ENCODE measurements at places on chromosomes 5 and 9. TPM values are rescaled to one million over a fixed set of nuclear protein-coding genes. Genes with fewer than 3 reads are reported as not detected.

Gene IGFBPL1
- not detected for total RNA-seq

GRCh38 chr9:128895556-128895955 is 13.6 kb downstream of the LRRC8A start:
- H3K4me1 ChIP-seq, result peaks cover 50% of the 10 kb centered on the region
- no peaks in the 10 kb centered on the region for H3K27me3 ChIP-seq
- H3K36me3 ChIP-seq, result peaks cover 51% of the 10 kb centered on the region
- H3K27ac ChIP-seq, result no peak overlapping the region

DNA sequence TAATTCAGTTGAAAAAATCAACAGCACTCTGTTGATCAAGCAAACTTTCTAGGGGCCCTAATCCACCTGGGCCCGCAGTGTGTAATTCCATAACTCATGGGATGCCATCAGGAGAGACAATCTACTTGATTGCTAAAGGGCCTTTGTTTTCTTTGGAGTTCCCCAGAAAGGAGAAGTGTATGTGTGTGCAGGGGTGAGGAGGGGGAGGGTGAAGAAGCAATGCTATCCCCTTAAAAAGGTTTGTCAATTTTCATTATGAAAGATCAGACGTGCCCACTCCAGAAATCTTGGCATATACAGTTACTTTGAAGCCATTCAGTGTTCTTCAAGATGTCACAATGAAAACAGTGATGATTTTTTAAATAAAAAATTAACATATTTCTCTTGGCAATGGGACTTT is 6.2 kb downstream of the PARP8 start:
- peaks cover 55% of the 10 kb centered on the region for H3K4me1 ChIP-seq
- H3K27me3 ChIP-seq, result no peaks in the 10 kb centered on the region
- DNase-seq, result no peak
- H3K27ac ChIP-seq, result peak overlapping the region; percentile 19

GRCh38 chr5:37881359-37881758 is 41.5 kb upstream of the GDNF start:
- no peak overlapping the region for H3K27ac ChIP-seq
- no peaks in the 10 kb centered on the region for H3K36me3 ChIP-seq
- H3K27me3 ChIP-seq, result no peaks in the 10 kb centered on the region
- H3K4me3 ChIP-seq, result no peak overlapping the region
- no peaks in the 10 kb centered on the region for H3K4me1 ChIP-seq
- DNase-seq, result no peak

- peaks cover 2% of the 10 kb centered on the region for H3K27me3 ChIP-seq
- H3K4me3 ChIP-seq, result no peak overlapping the region
- no peaks in the 10 kb centered on the region for H3K36me3 ChIP-seq
- DNase-seq, result no peak
- no peak overlapping the region for H3K27ac ChIP-seq
These were observed 12.6 kb upstream of the NXNL2 start for GRCh38 chr9:88522360-88522759.

DNA sequence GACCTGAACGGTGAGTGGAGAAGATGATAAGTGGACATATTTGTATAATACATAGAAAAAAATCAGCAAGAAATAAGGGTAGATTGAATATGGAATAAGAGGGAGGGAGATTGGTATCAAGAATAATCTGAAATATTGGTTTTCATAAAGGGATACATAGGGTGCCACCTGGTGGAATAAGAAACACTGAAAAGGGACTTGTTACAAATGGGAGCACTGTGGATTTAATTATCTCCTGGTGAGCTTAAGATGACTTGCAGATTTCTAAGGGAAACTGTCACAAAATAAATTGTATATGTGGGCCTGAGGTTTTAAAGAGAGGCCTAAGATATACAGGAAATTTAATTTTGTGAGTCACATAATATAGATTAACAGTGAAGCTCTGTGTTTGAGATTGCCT is 1403.5 kb upstream of the CDH18 start:
- H3K4me3 ChIP-seq, result no peak overlapping the region
- H3K27me3 ChIP-seq, result no peaks in the 10 kb centered on the region
- no peaks in the 10 kb centered on the region for H3K4me1 ChIP-seq
- no peak for DNase-seq

GRCh38 chr5:23864786-23865185 is 357.4 kb downstream of the PRDM9 start:
- H3K27me3 ChIP-seq, result no peaks in the 10 kb centered on the region
- DNase-seq, result no peak
- H3K4me1 ChIP-seq, result no peaks in the 10 kb centered on the region
- H3K4me3 ChIP-seq, result no peak overlapping the region
- no peak overlapping the region for H3K27ac ChIP-seq

- peaks cover 30% of the 10 kb centered on the region for H3K27me3 ChIP-seq
- no peak overlapping the region for H3K27ac ChIP-seq
- H3K4me3 ChIP-seq, result no peak overlapping the region
- H3K36me3 ChIP-seq, result no peaks in the 10 kb centered on the region
- peaks cover 4% of the 10 kb centered on the region for H3K4me1 ChIP-seq
These were observed 12.8 kb upstream of the TSSK1B start for GRCh38 chr5:113447498-113448050.

DNA sequence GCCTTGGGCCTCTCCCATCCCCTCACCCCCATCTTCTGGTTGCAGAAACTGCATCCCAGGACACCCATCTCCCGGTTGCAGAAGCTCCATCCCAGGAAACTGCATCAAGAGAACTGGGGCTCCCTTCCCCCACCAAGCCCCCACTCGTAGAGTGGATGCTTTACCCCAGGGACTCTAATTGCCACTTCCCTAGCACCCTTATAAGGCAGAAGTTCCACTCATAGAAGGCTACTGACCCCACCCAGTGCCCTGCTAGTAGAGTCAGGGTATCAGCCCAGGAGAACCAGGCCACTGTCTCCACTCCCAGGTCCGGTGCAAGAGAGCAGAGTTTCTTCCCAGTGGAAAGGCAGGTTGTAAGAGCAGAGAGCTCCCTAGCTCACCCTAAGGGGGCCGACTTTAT is 12.2 kb upstream of the SYK start:
- no peaks in the 10 kb centered on the region for H3K36me3 ChIP-seq
- H3K4me1 ChIP-seq, result no peaks in the 10 kb centered on the region
- no peak overlapping the region for H3K27ac ChIP-seq
- peaks cover 22% of the 10 kb centered on the region for H3K27me3 ChIP-seq
- no peak overlapping the region for H3K4me3 ChIP-seq
- no peak for DNase-seq

GRCh38 chr9:123926941-123927340 is 3.0 kb downstream of the DENND1A start:
- DNase-seq, result no peak
- H3K36me3 ChIP-seq, result peaks cover 15% of the 10 kb centered on the region
- peaks cover 33% of the 10 kb centered on the region for H3K4me1 ChIP-seq
- H3K27ac ChIP-seq, result no peak overlapping the region
- H3K4me3 ChIP-seq, result no peak overlapping the region
- H3K27me3 ChIP-seq, result peaks cover 2% of the 10 kb centered on the region

DNA sequence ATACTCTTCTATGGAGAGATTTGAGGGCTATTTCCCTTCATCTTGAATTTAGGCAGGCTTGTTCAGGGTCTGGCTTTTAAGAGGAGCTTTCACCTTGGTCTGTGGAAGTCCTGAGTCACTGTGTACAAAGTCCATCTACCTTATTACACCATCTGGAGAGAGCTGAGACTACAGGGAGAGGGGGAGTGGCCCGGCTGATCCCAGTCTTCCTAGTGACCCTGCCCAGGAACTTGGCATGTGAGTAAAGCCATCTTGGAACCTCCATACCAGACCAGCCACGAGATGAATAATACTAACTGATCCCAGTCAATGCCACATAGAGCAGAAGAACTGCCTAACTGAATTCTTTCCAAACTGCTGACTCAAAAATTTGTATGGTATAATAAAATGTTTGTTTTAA is 8.4 kb upstream of the IL6ST start:
- DNase-seq, result no peak
- no peak overlapping the region for H3K27ac ChIP-seq
- peaks cover 18% of the 10 kb centered on the region for H3K4me1 ChIP-seq
- peaks cover 17% of the 10 kb centered on the region for H3K27me3 ChIP-seq
- H3K4me3 ChIP-seq, result no peak overlapping the region
- peaks cover 3% of the 10 kb centered on the region for H3K36me3 ChIP-seq

- H3K36me3 ChIP-seq, result no peaks in the 10 kb centered on the region
- H3K4me3 ChIP-seq, result no peak overlapping the region
- H3K4me1 ChIP-seq, result no peaks in the 10 kb centered on the region
- peaks cover 5% of the 10 kb centered on the region for H3K27me3 ChIP-seq
These were observed 167.0 kb upstream of the SV2C start for GRCh38 chr5:75916144-75916543.

- no peak overlapping the region for H3K4me3 ChIP-seq
- no peak for DNase-seq
- no peaks in the 10 kb centered on the region for H3K36me3 ChIP-seq
- peak overlapping the region; percentile 69 for H3K27ac ChIP-seq
- peaks cover 25% of the 10 kb centered on the region for H3K4me1 ChIP-seq
These were observed 223.8 kb downstream of the SEC61B start for GRCh38 chr9:99445920-99446319.

- no peaks in the 10 kb centered on the region for H3K36me3 ChIP-seq
- DNase-seq, result no peak
- H3K27me3 ChIP-seq, result peaks cover 7% of the 10 kb centered on the region
- no peak overlapping the region for H3K4me3 ChIP-seq
- H3K27ac ChIP-seq, result no peak overlapping the region
These were observed 65.6 kb downstream of the PSD2 start for GRCh38 chr5:139861021-139861888.

GRCh38 chr9:6581253-6581652 is 64.3 kb downstream of the GLDC start:
- no peak overlapping the region for H3K27ac ChIP-seq
- no peaks in the 10 kb centered on the region for H3K4me1 ChIP-seq
- H3K27me3 ChIP-seq, result peaks cover 21% of the 10 kb centered on the region
- DNase-seq, result no peak
- no peaks in the 10 kb centered on the region for H3K36me3 ChIP-seq
- H3K4me3 ChIP-seq, result no peak overlapping the region

DNA sequence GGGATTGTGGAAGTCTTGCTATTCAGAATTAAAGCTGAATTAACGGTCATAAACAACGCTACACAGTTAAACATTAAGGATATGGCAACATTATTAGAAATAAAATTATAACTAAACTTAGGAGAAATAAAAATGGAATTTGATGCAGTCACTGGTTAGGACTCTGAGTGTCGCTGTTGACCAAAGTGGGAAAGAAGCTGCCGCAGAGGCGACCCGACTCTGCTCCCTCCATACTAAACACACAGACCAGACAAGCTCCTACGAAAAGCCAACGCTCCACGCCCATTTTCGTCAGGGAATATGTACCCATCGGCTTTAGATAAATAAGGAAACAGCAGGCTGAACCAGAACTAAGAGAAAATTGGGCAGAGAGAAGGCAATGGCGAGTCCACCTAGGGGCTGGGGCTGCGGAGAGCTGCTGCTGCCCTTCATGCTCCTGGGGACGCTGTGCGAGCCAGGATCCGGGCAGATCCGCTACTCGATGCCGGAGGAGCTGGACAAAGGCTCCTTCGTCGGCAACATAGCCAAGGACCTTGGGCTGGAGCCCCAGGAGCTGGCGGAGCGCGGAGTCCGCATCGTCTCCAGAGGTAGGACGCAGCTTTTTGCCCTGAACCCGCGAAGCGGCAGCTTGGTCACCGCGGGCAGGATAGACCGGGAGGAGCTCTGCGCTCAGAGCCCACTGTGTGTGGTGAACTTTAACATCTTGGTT is at the start of gene PCDHGA5:
Gene PCDHGA5, plus strand, starts transcription at position 211 of the 709 bp plus-strand sequence. Its CDS starts 169 bp downstream, at position 380.
- H3K36me3 ChIP-seq, result peaks cover 6% of the 10 kb centered on the region
- H3K27ac ChIP-seq, result no peak within 1 kb of the TSS
- H3K4me3 ChIP-seq, result no peak within 1 kb of the TSS
- H3K4me1 ChIP-seq, result peaks cover 2% of the 10 kb centered on the region

DNA sequence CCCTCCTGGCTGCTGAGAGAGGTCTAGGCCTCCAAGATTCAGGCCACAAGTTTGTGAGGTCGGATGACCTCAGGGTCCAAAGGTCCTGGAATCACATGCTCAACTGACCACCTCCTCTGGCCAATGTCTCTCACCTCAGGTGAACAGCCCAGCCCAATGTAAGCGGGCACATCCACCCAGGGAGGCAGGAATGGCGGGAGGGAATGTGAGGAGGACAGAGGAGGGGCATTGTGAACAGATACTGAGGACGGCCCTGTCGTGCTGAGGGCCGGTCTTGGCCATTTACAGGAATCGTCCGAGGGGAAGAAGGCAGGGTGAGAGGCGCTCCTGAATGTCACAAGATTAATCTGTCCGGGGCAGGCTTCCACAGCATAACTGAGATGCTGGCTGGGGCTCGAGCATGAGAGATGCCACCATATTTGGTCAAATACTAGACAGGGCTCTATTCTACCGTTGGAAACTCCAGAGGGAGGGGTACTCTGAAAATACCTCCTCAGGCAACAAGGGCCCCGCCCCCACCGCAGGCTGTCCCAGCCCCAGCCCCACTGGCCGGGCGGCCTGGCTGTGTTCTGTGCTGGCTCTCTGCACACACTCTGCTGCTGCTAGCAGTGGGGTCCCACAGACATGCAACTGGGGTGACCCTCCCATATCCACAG is 1.5 kb upstream of the IL17B start:
- no peaks in the 10 kb centered on the region for H3K36me3 ChIP-seq
- no peaks in the 10 kb centered on the region for H3K27me3 ChIP-seq
- H3K4me1 ChIP-seq, result no peaks in the 10 kb centered on the region
- no peak overlapping the region for H3K27ac ChIP-seq

- H3K36me3 ChIP-seq, result no peaks in the 10 kb centered on the region
- H3K4me3 ChIP-seq, result peak overlapping the region; percentile 54
- H3K4me1 ChIP-seq, result peaks cover 21% of the 10 kb centered on the region
- H3K27ac ChIP-seq, result no peak overlapping the region
- peaks cover 16% of the 10 kb centered on the region for H3K27me3 ChIP-seq
These were observed 36.7 kb downstream of the SARDH start for GRCh38 chr9:133701321-133701980.

DNA sequence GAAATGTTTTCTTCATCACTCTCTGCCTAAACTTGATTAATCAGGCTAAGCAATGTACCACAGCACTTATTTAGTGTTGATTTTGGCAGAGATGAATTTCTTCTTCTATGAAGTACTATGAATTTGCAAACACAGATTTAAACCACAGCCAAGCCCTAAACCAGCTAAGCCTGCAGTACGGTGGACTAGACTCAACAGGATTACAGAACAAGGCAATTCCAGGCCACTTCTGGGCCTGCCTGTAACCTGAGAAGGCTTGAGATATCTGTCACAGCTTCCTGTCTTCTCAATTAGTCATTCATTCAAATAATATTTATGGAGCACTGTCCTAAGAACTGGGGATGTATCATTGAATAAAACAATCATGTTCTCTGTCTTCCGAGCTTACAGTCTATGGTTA is 32.4 kb upstream of the CAST start:
- no peak overlapping the region for H3K27ac ChIP-seq
- no peaks in the 10 kb centered on the region for H3K36me3 ChIP-seq
- H3K27me3 ChIP-seq, result peaks cover 46% of the 10 kb centered on the region

Data from activated T-helper 2 cell treated with anti-CD3 and anti-CD28 coated beads, Interferon-gamma antibody, Interleukin-2, Interleukin-4, amounts not matched to agents 10 μg/mL and 5 μg/mL and 100 μg/mL, durations not matched to agents 14 hours and 24 hours and 36 hours (primary cell).